Activated CD8-positive, alpha-beta T cell treated with anti-CD3 and anti-CD28 coated beads for 36 hours (primary cell): ENCODE measurements at places on chromosomes 13 and 19. TPM values are rescaled to one million over a fixed set of nuclear protein-coding genes. Genes with fewer than 3 reads are reported as not detected.
A peak's percentile ranks its signal among the peaks of the same experiment; 100 is the strongest.

- DNase-seq = peak; percentile 53
- peaks cover 81% of the 10 kb centered on the region for H3K4me1 ChIP-seq
- H3K27ac ChIP-seq = peak overlapping the region; percentile 49
- H3K27me3 ChIP-seq = no peaks in the 10 kb centered on the region
- H3K4me3 ChIP-seq = no peak overlapping the region
- peaks cover 2% of the 10 kb centered on the region for H3K36me3 ChIP-seq
Observed at GRCh38 chr19:51127755-51128154, 3.0 kb downstream of the SIGLEC9 start.

- H3K27me3 ChIP-seq = no peaks in the 10 kb centered on the region
- H3K4me3 ChIP-seq = no peak overlapping the region
- no peak for DNase-seq
- peaks cover 77% of the 10 kb centered on the region for H3K4me1 ChIP-seq
Observed at GRCh38 chr19:19458110-19458816, 52.8 kb downstream of the GATAD2A start.

The OXGR1 gene
- not detected for total RNA-seq

- DNase-seq = no peak
- H3K36me3 ChIP-seq = no peaks in the 10 kb centered on the region
- peaks cover 4% of the 10 kb centered on the region for H3K27me3 ChIP-seq
- no peaks in the 10 kb centered on the region for H3K4me1 ChIP-seq
- H3K4me3 ChIP-seq = no peak overlapping the region
Observed at GRCh38 chr13:79149210-79149609, 256.8 kb downstream of the RBM26 start.

DNA sequence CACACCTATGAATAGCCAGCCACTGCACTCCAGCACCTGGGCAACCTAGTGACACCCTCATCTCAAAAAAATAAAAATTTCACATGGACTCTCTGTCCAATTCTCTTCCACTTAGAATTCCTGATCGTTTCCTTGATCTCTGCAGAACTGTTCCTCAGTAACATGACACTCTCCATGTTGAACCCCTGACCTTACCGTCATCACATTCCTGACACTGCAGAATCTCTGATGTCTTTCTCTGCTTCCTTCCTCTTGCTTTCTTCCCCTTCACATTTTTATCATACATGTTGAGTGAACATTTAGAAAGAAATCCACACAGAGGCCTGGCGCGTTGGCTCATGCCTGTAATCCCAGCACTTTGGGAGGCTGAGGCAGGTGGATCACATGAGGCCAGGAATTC lies 15.0 kb downstream of the ZNF114 start:
- no peak for DNase-seq
- no peaks in the 10 kb centered on the region for H3K27me3 ChIP-seq
- no peak overlapping the region for H3K4me3 ChIP-seq
- no peak overlapping the region for H3K27ac ChIP-seq
- no peaks in the 10 kb centered on the region for H3K4me1 ChIP-seq

DNA sequence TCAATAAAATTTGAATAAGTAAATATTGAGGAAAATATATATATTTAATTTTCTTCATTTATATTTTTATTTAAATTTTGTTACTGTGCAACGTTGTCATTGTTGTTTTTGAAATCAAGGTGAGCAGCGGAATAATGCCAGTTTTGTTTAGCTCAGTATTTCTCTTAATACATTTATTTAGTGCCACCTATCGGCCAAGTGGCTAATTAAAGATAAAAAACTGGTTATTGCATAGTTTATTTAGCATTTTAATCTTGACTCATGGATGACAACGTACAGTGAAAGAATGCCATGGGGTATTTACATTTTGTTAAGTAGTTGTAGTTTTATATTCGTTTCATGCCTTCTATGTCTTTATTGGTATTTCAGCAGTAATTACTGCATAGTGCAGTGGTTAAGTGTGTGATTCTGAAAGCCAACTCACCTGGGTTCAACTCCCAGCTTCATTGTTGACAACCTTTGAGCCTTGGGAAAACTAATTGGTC lies 265.9 kb downstream of the MYO16 start:
- H3K4me1 ChIP-seq = peaks cover 6% of the 10 kb centered on the region
- H3K36me3 ChIP-seq = no peaks in the 10 kb centered on the region
- DNase-seq = no peak
- H3K27me3 ChIP-seq = peaks cover 3% of the 10 kb centered on the region
- H3K4me3 ChIP-seq = no peak overlapping the region
- H3K27ac ChIP-seq = no peak overlapping the region

GRCh38 chr13:24687611-24688010 lies 7.4 kb downstream of the ATP12A start:
- no peaks in the 10 kb centered on the region for H3K36me3 ChIP-seq
- no peak for DNase-seq
- peaks cover 42% of the 10 kb centered on the region for H3K27me3 ChIP-seq
- peaks cover 27% of the 10 kb centered on the region for H3K4me1 ChIP-seq
- H3K4me3 ChIP-seq = no peak overlapping the region
- H3K27ac ChIP-seq = no peak overlapping the region

DNA sequence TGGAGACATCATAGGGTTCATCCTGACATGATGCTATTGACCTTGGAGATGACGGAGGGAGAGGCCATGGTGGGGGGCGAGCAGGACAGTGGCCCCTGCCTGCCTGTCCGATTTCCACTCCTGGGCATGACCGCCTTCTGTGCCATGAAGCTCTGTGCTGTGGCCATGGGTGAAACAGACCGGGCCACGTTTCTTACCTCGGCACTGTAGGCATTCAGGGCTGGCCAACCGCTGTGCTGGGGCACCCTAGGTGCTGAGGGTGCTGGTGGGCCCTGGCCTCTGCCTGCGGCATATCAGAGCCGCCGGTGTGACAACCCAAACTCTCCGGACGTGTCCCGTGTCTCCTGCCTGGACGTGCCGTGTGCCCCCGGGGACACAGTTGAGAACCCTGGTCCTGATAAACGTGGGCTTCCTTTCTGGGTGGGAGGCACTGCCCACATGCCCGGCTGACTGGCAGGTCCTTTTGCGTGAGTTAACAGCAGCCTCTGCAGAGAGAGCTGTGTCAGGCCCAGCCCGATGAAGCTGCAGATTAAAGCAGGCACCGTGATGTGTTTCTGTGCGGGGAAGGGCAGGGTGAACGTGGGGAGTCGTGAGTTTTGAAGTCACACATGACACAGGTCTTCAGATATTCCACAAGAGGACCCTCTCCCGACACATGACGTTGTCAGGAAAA lies 46.5 kb downstream of the TMEM255B start:
- no peaks in the 10 kb centered on the region for H3K36me3 ChIP-seq
- no peak overlapping the region for H3K4me3 ChIP-seq
- no peak overlapping the region for H3K27ac ChIP-seq
- H3K4me1 ChIP-seq = no peaks in the 10 kb centered on the region
- no peak for DNase-seq
